Activated CD8-positive, alpha-beta T cell treated with anti-CD3 and anti-CD28 coated beads, Interleukin-2, amount 10 ng/mL, durations not matched to agents 7 days and 5 days (primary cell): ENCODE measurements at places on chromosomes 1 and 21.

DNA sequence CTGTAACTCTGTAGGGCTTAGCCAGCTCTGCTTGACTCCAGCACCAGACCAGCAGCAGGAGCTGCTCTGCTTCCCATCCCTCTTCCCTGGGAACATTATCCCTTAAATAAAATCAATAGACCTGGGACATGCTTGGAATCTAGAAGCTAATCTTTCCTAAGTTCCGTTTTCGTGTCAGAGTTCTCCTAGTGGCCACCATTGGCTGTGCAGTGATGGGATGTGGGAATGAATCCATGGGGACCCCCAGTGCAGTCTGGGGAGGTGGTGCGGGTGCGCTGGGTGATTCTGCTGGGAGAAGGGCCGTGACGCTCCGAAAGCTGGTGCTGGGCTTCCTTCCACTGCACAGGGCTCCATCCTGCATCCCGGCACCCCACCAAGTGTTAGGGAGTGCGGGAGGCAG is 202.7 kb downstream of the CAMTA1 start:
- DNase-seq = no peak

DNA sequence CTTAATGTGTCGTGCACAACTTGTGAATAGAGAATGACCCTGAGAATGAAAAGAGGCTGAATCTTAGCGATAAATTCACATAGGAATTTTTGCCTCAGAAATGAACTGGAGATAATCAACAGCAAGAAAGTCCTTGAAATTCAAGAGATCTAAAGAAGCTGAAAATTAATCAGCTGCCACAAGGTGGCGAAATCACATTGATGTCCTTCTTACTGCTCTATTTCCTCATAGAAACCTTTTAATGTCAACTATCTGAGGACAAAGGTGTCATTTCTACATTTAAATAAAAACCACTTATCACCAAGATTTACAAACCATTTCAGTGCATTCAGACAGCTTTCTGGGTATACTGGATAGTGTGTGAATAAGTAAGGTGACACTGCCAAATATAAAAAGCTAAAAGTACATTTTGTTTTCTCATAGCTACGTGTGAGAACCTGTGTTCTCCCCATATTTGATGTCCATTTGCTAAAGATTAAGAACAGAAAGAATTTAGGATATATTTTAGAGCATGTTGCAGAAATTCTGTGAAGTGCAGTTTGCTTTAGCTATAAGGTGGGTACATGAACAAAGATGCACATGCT is 485.3 kb upstream of the PTBP2 start:
- DNase-seq = peak; percentile 21

DNA sequence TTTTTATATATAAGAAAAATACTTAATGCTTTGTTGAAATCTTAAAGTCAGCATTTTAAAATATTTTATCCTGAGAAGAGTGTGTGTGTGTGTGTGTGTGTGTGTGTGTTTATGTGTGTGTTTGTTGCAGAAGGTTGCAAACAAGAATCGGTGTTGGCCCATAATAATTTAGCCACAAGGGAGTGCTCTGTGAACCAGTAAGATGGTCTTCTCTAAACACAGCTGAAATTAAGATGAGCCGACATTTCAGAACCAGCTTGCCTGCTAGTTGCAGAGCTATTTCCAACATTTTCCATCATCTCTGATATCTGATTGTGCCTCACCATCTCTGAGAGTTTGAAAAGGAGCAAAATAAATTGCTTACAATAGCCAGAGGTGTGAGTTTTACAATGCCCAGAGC is 158.8 kb upstream of the SGIP1 start:
- no peak for DNase-seq

DNA sequence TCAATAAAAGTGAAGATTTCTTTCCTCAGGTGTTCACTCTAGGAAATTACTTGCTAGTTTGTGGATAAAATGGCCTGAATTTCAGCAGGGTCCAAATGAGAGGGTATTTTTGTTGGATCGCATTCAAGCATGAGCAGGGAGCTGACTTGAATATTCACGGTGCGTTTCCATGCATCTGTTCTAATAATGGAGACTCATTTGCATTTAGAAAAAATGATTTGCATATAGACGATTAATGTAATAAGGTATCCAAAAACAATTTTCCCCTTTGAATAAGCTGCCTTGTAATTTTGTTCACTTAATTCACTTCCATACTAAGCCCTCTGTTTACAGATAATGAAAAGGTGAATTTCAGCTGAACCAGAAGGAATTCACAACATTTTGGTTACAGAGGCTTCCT is 130.9 kb upstream of the AJAP1 start:
- DNase-seq = no peak

GRCh38 chr1:216075339-216075738 is 347.9 kb downstream of the USH2A start:
- DNase-seq = no peak

DNA sequence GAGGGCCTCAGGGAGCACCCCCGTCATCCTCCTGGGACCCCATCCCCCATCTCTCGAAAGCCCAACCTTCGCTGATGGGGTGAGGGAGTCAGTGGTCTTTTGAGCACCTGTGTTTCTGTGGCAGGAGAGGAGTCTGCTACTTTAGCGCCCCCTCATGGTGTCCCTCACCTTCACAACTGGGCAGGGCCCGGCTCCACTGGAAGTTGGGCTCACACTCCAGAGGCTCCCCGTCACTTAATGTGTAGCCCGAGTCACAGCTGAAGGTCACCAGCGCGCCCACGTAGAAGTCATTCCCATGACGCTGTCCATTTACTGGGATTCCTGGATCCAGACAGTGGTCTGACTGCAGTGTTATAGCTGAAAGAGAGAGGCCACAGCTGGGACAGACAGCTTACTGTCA is 139.5 kb upstream of the HMGB4 start:
- no peak for DNase-seq

DNA sequence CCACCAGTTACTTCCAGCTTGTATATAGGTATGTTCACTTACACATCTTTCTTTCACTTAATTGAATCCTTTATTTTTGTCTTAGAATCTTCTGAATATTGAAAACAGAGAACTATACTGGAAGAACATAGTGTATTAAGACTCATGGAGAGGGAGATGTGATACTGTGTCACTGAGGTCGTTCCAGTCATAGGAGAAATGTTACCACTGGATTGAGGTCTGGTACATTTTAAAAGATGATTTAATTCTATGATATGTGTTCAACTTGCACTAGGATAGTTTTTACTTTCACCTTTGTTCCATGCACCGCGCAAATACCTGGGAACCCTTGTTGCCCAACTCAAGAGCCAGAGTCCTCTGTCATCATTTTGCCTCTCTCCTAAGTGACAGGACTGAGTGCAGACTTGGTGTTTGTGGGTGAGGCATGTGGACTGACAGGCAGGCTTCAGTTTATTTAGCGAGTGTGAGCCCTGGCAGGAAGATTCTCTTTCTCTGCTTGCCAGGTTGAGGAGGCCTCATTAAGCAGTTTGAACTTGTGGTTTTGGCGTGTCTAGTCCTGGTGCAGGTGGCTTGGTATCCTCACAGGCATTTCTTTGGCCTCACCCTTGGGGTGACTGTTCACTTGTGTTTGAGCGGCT is 63.7 kb downstream of the DYRK1A start:
- no peak for DNase-seq

DNA sequence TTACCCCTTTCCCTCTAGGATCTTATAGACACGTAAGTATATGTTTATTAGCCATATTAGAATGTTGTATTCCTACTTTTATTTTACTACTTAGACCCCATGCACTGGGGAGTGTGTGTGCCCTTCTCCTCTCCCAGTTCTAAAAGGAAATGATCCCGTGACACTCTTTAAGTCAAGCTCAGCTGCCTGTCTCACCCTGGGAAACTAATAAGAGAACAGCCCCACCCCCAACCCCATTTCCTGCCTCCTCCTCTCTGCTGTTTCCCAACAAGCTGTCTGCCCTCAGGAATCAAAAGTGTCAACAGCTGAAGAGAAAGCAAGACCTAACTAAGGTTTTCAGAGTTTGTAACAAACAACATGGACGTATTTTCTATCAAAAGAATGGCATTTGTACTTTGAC is 92.6 kb upstream of the VAV3 start:
- DNase-seq = no peak

DNA sequence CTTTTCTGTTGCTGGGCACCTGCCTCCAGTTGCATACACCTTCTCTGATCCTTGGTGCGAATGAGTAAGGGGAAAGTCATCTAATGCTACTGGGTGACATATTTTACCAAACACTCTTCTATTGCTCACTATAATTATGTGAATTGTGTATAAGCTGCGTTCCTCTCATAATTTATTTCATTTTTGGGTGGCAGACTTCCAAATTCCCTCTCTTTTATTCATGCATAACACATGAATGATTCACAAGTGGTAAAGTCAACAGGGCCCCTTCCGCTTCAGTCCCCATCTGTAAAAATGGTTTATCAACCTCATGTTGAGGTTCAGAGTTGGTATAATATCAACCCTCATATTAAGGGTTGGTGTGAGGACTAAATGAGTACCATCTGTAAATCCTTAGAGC is 3.2 kb upstream of the QSOX1 start:
- no peak for DNase-seq

- DNase-seq = no peak
These were observed 6.3 kb downstream of the INTS11 start for GRCh38 chr1:1318131-1318652.

DNA sequence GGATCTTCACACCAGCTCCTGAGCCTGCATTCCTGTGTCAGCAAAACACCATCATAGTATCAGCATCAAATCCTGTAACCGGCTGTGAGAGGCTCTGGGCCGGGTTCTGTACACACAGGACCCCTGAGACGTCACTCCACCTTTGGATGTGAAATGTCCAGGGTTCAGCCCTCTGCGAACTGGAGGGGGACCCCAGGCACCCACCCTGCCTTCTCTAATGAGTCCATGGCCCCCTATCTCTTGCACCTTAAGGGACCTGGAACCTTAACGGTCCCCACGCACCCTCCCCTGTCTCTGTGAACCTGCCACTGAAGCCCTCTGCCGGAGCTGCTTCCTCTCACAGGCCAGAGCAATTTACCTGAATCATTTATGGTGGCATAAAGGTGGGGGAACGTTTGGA is 257.8 kb downstream of the NPHP4 start:
- DNase-seq = no peak

- peak; percentile 71 for DNase-seq
These were observed 28.4 kb downstream of the JUN start for GRCh38 chr1:58755468-58755872.

- no peak for DNase-seq
These were observed 159.9 kb downstream of the ZBTB18 start for GRCh38 chr1:244210884-244211558.

- no peak for DNase-seq
These were observed 27.6 kb upstream of the PKP1 start for GRCh38 chr1:201255479-201256362.

DNA sequence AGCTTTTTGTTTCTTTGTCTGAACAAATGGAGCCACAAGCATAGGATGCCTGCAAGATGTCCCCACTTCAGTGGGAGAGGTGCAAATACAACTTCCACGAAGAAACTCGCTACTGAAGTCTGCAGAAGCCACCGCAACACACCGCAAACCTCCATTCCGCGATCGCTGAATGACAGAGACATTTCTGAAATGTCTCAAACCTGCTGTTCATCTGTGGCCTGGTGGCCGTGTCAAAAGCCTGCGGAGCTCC is 1.0 kb downstream of the TP53BP2 start:
- peak; percentile 76 for DNase-seq

DNA sequence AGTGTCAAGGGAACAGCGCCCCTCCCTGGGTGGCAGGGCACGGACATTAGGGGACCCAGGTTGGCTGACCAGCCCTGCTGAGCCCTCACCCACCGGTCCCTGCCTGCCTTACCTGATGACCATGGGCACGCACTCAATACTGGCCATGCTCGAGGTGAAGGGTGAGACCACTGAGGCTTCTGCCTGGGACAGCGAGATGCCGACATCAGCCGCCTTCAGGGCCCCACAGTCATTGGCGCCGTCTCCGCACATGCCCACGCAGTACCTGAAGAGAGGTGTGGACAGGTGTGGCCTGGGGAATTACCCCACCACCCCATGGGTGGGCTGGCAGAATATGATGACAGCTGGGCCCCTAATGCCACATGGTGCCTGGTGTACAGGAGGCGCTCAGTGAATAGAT is 7.8 kb upstream of the MFAP2 start:
- DNase-seq = no peak

GRCh38 chr1:45116340-45116739 is 90.1 kb downstream of the ZSWIM5 start:
- no peak for DNase-seq

DNA sequence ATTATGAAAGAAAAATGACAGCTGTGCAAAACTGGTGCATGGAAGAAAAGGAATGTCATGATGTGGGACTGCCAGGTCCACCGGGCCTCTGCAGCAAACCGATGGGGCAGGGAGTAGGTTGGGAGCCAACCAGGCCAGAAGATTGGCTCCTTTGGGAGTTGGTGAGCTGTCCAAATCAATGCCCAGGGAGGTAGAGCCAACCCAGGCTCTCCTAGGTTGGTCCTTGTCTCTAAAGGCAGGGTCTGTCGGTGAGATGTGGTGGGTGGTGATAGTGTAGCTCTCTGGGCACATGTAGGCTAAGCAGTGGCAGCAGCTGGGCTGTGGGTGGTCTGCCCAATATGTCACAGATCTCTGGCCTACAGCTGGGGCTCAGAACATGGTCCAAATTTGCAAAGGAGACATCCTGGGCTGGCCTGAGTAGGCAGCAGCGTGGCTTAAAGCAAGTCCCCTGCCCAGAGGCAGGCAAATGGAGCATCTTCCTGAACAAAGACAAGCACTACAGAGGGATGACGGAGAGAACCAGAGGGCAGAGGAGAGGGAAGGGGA is 61.2 kb upstream of the PRDX6 start:
- no peak for DNase-seq

DNA sequence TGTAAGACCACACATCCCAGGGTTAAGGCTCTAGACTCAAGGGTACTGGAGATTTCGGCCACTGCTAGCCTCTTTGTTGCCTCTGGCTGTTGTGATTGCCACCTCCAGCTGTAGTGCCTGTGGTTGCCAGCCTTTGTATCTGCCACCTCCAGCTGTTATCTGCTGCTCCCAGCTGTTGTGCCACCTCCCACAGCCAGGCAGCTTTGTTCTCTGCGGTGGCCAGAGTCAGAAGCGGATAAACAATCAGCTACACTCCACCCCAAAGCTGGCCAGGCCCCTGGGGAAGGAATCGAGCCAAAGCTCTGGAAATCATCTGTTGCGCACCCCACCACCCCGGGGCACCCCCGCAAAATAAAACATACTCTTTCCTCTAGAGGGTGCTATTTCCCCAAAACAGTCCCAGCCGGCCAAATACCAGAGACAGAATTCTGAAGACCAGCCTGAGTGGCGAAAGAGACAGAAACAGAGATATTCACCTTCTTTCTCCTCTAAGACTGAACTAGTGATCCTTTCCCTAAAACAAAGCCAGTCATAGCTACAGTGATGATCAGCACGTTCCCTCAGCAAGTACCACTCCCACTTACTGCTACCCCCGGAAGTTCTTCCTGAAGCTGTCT is 14.8 kb upstream of the PIGM start:
- peak; percentile 61 for DNase-seq

GRCh38 chr21:36654796-36655325 is 44.1 kb upstream of the SIM2 start:
- no peak for DNase-seq

DNA sequence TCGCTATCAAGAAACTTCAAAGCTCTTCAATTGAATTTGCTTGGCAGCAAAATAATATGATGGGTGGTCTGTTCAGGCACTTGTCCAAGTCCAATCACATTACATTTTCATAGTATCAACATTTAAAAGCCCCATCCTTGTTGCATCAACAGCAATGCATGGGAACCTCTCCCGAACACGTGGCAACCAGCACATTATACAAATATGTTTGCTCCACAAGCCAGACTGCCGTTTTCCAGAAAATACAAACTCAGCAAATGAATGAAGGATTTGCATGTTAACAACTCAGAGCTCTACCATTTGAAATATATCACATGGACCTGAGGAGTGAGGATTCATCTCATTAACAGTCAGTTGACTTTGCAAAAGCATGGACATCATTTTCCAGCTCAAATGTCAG is 20.0 kb upstream of the LYPLAL1 start:
- no peak for DNase-seq

- no peak for DNase-seq
These were observed 591.7 kb downstream of the PLPP3 start for GRCh38 chr1:55987491-55988249.
